ENCODE measurements at places on chromosomes 6 and 20. TPM values are rescaled to one million over a fixed set of nuclear protein-coding genes. Genes with fewer than 3 reads are reported as not detected.

The SIRPB1 gene
- polyA plus RNA-seq = 5.6 TPM

The CCN2 gene
- polyA plus RNA-seq = 184 TPM

The PGC gene
- 7.5 TPM for polyA plus RNA-seq

The SLA2 gene
- 0.14 TPM for polyA plus RNA-seq

The ERMARD gene
- polyA plus RNA-seq = 16.5 TPM

The KHDRBS2 gene
- 0.03 TPM for polyA plus RNA-seq

The PIGU gene
- polyA plus RNA-seq = 6.6 TPM

The ARMC2 gene
- polyA plus RNA-seq = 9.0 TPM

The EFCAB8 gene
- 0.02 TPM for polyA plus RNA-seq

The SNHG17 gene
- 27.9 TPM for polyA plus RNA-seq

The CST7 gene
- polyA plus RNA-seq = 35.0 TPM

The SYCP2L gene
- 0.34 TPM for polyA plus RNA-seq

The EYS gene
- 0.22 TPM for polyA plus RNA-seq

The PRL gene
- polyA plus RNA-seq = not detected

The CST8 gene
- polyA plus RNA-seq = not detected

The FITM2 gene
- polyA plus RNA-seq = 6.1 TPM

The TREM1 gene
- 4.3 TPM for polyA plus RNA-seq

The TREM2 gene
- polyA plus RNA-seq = not detected

The OR14J1 gene
- polyA plus RNA-seq = not detected

The YWHAB gene
- polyA plus RNA-seq = 103 TPM

The CAPN11 gene
- polyA plus RNA-seq = 2.0 TPM

The SAMHD1 gene
- polyA plus RNA-seq = 179 TPM

The KCNQ5 gene
- polyA plus RNA-seq = not detected

The TBX18 gene
- polyA plus RNA-seq = 7.6 TPM

The C6orf132 gene
- 6.2 TPM for polyA plus RNA-seq

The PBOV1 gene
- polyA plus RNA-seq = not detected

The ADGRG6 gene
- polyA plus RNA-seq = 1.3 TPM

The PPP1R14C gene
- polyA plus RNA-seq = 0.40 TPM

The SHLD1 gene
- polyA plus RNA-seq = 4.6 TPM

The KHDC1L gene
- polyA plus RNA-seq = not detected
